ENCODE measurements at places on chromosomes 2 and 18.

- DNase-seq, result no peak
Measured at GRCh38 chr2:96306370-96306769, 1.0 kb upstream of the SNRNP200 start.

GRCh38 chr2:45182667-45183295 lies 173.5 kb upstream of the SIX2 start:
- no peak for DNase-seq

DNA sequence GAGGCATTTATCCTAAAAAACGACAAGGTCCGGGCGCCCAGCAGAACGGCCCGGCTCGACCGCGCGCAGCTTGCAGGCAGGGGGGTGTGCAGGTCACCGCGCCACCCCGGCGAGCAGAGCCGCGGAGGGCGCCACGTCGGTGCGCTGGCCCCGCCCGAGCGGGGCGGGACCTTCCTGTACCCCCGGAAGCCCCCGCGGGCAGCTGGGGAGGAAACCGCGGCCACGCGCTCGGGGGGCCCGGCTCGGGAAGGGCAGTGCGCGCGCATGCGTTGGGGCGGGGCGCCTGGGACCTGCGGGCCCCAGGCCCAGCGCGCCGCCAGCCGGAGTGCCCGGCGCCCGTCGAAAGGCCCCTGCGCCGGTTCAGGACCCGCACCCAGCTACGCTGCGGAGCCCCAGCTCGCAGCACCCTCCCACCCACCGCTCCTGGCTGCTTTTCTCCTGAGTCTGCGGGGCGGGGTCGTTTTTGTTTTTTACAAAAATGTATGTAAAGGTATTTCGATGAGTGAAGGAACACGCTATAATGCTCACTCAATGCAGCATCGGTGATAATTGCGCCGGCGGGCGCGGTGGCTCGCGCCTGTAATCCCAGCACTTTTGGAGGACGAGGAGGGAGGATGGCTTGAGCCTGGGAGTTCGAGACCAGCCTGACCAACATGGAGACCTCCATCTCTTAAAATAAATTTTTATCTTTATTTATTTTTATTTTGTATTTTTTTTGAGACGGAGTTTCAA lies 47.7 kb upstream of the POMC start:
- DNase-seq, result peak; percentile 70

- no peak for DNase-seq
Measured at GRCh38 chr2:209505410-209505809, 81.6 kb downstream of the MAP2 start.

DNA sequence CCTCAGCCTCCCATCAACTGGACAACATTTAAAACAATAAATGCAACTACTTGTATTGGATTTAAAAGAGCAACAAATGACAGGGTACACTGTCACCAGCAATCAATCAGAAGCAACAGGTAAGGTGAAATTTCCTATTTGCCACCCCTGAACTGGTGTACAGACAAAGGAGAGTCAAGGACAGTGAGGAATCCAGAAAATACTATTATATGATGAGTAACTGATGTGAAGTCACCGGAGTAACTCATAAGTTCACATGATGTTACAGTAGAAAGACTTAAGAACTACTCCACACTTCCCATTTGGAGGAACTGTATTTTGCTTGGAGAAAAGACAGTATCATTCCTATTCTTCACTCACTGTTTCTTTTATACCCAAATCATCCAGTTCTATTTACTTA lies 4.1 kb upstream of the STAT1 start:
- no peak for DNase-seq

- no peak for DNase-seq
Measured at GRCh38 chr2:16257322-16258028, 317.1 kb downstream of the MYCN start.

GRCh38 chr2:236302555-236302954 lies 38.3 kb upstream of the ASB18 start:
- DNase-seq, result no peak

- DNase-seq, result no peak
Measured at GRCh38 chr2:224772494-224772893, 56.3 kb upstream of the CCDC195 start.

- DNase-seq, result no peak
Measured at GRCh38 chr2:96531366-96531765, 5.2 kb upstream of the ARID5A start.

- DNase-seq, result no peak
Measured at GRCh38 chr2:168626647-168627046, 170.6 kb downstream of the CERS6 start.

GRCh38 chr2:16248571-16249105 lies 308.3 kb downstream of the MYCN start:
- no peak for DNase-seq

GRCh38 chr2:48531141-48531648 lies 1.2 kb downstream of the STON1 start:
- DNase-seq, result no peak

DNA sequence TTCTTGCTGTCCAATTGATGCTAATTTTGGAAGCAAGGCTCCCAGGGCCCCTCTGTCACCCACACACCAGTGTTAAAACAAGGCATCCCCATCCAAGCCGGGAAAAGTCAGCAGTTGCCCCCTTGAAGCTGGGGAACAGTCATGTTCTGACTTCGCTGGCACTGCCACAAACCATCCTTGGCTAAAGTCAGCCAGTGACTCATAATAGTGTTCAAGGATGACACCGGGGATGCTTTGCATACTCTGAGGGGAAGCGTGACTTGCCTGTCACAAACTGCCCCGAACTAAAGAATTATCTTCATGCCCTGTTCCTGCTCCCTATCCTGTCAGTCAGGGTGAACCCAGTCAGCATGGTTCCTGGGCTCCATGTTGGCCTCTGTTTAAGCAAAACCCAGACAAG lies 37.0 kb downstream of the TGFA start:
- DNase-seq, result peak; percentile 41

- no peak for DNase-seq
Measured at GRCh38 chr2:73383036-73383435, 2.6 kb upstream of the ALMS1 start.

- DNase-seq, result no peak
Measured at GRCh38 chr2:30775833-30776232, 31.4 kb downstream of the CAPN13 start.

GRCh38 chr2:175903384-175903936 lies 98.6 kb downstream of the LNPK start:
- no peak for DNase-seq

DNA sequence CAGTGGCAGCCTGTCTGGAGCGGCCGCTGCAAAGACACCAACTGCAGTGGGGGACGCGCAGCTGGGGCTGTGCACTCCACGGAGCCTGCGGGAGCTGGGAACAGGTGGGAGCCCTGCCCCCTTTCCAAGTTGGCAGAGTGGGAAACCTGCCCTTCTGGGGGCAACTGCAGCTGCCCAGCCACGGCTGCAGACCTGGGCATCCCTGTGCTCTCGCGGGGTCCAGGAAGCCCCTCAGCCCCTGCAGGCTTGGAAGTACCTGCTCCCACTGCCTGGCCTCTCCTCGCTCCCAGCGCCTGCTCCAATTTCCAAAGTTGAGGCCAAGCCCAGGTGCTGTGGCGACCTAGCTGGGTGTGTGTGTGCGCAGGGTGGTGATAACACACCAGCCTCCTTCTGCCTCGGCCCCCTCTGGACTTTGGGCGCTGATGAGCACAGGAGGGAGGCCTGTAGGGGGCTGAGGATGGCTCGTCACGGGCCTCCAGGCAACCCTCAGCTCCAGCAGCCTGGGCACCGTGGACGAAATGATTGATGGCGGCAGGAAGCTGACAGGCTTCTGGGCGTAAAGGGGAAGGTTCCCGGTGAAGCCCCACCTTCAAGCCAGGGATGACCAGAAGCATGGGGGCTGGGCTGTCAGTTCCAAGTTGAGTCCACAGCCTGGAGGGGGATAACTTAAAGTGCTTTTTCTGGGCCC lies 76.9 kb downstream of the PTPN4 start:
- DNase-seq, result no peak

GRCh38 chr2:5148392-5149085 lies 543.6 kb upstream of the SOX11 start:
- no peak for DNase-seq

DNA sequence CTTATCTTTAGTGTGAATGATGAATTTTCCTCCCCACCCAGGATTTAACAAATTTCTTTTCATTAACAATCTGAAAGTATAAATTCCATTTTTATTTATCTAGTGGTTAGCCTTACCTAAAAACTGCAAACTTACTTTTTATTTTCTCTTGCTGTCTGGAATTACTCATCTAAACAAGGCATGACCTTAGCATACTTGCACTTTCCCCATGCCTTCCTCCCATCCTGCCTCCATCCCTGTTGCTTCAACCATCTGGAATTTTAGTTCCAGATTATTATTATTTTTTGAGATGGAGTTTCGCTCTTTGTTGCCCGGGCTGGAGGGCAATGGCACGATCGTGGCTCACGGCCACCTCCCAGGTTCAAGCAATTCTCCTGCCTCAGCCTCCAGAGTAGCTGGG lies 35.6 kb downstream of the GDF7 start:
- DNase-seq, result no peak

GRCh38 chr2:239331560-239331959 lies 69.3 kb downstream of the HDAC4 start:
- no peak for DNase-seq

GRCh38 chr2:196808083-196808665 lies 981 bp downstream of the C2orf66 start:
- no peak for DNase-seq

- no peak for DNase-seq
Measured at GRCh38 chr2:168915441-168916330, 14.6 kb downstream of the G6PC2 start.

GRCh38 chr18:25351777-25352628 lies at the start of gene ZNF521:
Gene ZNF521, minus strand, starts transcription at chr18:25352166. Its CDS starts 1,220 bp downstream, at chr18:25350946.
- peak; percentile 68 for DNase-seq

DNA sequence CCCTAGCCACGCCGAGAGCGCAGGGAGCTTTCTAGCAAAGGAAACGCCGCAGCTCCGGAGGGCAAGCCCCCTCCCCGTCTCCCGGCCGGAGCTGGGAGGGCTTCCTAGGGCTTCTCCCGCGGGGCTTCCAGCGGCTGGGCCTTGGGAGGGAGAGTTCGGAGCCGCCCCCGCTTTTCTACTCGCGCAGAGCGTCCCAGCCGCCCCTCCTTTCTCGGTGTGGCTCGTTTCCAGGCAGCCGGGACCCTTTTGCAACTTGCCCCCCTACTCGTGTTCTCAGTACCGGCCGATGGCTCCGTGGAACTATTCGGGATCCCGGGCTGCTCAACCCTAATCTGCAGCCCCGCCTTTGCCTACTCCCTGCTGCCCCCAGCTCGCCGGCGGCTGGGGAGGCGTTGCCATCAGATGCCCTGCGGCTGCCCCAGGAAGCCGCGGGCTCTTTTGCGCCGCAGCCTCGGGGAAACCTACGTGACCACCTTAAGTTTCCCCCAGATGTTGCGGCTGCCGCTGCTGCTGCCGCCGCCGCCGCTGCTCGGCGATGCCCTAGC lies 1.5 kb upstream of the NR4A2 start:
- DNase-seq, result no peak

GRCh38 chr2:68925295-68925896 lies 27.3 kb downstream of the GKN2 start:
- peak; percentile 34 for DNase-seq

DNA sequence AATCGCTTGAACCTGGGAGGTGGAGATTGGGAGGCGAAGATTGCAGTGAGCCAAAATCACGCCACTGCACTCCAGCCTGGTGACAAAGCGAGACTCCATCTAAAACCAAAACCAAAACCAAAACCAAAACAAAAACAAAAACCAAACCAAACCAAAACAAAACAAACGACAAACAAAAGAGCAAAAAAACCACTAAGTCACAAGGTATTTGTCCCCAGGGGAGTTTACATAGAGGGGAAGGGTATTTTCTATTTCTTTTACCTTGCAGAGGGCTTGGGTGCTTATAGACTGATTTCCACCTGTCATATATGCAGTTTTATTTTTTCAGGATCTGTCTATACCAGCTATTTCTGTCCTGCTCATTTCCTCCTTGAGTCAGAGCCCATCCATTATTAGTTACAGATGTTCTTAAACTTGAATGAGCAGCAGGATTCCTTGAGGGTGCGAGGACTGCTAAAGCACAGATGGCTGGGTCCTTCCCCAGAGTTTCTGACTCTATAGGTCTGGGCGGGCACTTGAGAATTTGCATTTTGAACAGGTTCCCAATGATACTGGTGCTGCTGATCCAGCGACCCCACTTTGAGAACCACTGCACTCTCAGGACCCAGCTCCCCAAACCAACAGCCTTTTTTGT lies 102.2 kb upstream of the UXS1 start:
- DNase-seq, result no peak

DNA sequence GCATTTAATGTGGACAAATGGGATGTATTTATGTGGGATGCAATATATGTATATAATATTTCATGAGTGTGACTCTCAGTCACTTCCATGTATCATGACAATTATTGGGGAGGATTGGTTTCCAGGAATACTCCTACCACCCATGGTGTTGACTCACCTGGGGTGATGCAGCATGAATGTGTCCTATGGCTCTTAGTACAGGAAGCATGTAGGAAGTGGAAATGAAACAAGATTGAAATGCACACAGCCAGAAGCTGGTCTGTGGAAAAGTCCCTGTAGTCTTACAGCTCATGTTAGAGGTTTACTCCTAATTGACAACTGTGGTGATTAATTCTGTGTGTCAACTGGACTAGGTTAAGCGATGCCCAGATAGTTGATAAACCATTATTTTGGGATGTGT lies 89.3 kb upstream of the HAAO start:
- DNase-seq, result no peak

DNA sequence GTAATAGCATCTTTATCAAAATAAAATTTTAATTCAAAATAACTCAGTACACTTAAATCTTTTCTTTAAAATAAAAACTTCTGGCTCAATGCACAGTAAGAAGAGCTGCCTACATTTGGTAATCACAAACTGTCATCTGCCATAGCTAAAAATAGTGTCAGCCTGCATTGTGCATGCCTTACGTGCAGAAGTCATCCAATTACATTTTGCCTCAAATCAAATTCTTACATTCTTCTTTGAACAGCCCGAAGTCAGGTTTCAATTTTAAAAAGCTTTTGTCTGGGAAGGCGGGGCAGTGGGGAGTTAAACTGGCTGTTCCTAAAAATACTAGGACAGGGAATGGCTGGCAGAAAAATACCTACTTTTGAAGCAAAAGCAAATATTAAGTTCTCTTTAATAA lies 51.1 kb downstream of the RTN4 start:
- no peak for DNase-seq

DNA sequence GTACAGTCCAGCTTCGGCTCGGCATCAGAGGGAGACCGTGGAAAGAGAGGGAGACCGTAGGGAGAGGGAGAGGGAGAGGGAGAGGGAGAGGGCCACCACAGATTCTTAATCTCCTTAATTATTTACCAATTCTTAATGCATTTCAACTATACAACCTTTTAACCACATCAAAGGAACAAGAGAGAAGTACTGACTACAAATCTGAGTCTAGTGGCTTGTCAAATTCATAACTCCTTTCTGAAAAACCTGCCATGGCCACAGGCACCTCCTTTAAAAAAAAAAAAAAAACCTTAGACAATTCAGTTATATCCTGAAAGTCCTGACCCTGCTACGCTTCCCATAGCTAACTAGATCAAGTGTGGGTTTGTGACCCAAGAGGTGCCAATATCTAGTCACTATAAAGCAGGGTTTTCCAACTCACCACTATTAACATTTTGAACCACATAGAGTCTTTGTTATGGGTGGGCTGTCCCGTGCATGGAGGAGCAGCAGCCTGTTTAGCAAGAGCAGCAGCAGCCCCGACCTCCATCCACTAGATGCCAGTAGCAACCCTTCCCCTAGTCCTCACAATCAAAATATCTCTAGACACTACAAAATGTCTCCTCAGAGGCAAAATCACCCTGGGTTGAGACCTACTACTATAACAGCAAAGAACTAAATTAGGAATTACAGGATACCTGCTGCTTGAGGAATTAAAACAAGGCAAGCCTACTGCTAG lies 6.8 kb downstream of the ESCO1 start:
- DNase-seq, result no peak
